Activated CD4-positive, alpha-beta T cell treated with anti-CD3 and anti-CD28 coated beads, Interleukin-2, amount 50 U/mL, for 4 hours (primary cell): ENCODE measurements at places on chromosomes 7 and 10.

GRCh38 chr7:136640977-136641376 lies 227.5 kb upstream of the CHRM2 start:
- no peak for DNase-seq

DNA sequence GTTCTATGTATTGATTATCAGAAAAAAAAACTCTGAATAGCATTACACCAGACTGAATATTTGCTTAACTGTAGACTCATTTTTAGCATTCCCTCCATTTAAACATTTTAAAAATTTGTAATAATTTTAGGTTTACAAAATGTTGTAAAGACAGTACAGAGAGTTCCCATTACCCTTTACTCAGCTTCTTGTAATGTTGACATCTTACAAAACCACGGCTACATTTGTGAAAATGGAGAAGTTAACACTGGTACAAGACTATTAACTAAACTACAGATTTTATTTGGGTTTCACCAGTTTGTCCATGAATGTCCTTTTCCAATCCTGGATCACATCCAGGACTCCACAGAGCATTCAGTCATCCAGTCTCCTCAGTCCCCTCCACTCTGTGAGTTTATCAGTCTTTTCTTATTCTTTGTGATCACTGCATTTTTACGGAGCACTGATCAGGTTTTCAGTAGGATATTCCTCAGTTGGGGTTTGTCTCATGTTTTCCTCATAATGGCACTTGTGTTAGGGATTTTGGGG lies 130.0 kb upstream of the EEPD1 start:
- DNase-seq, result no peak

GRCh38 chr7:151704960-151705635 lies 171.8 kb downstream of the PRKAG2 start:
- DNase-seq, result no peak

- DNase-seq, result no peak
Measured at GRCh38 chr10:93346694-93347093, 135.4 kb downstream of the MYOF start.

GRCh38 chr7:48245751-48246472 lies 74.7 kb downstream of the ABCA13 start:
- no peak for DNase-seq

DNA sequence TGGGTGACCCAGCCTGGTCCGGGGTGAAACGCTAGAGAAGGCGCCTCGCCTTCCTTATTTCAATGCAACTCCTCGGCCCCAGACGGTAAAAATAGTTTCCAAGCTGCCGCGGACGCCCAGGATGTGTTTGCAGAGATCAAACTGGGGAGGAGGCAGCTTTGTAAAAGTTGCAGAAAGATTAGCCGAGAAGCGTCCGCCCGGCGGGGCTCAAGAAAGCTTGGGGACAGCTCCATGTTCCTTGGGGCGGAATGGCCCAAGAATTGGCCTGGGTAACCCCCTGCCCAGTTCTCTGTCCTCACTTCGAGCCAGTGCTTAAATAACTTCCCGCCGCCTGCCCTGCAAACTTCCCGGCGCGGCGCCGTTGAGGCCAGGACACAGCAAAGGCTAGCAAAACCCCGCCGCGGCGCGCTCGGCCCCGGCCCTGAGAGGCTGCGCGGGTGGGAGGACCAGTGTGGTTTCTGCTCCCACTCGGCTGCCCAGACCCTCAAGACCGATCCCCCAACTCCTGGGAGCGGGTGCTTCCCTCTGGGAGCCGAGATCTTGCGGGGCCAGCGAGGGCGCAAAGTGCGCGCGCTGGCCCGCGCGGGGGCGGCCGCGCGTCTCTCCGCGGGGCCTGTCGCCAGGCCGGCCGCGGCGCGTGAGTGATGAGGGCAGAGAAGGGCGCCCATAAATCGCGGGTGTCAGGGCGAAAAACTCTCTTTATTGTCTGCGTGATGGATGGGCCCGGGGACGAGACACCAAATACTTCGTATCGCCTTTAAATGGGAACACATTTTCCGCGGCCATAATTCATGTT lies 6.3 kb upstream of the ZNF503 start:
- no peak for DNase-seq

DNA sequence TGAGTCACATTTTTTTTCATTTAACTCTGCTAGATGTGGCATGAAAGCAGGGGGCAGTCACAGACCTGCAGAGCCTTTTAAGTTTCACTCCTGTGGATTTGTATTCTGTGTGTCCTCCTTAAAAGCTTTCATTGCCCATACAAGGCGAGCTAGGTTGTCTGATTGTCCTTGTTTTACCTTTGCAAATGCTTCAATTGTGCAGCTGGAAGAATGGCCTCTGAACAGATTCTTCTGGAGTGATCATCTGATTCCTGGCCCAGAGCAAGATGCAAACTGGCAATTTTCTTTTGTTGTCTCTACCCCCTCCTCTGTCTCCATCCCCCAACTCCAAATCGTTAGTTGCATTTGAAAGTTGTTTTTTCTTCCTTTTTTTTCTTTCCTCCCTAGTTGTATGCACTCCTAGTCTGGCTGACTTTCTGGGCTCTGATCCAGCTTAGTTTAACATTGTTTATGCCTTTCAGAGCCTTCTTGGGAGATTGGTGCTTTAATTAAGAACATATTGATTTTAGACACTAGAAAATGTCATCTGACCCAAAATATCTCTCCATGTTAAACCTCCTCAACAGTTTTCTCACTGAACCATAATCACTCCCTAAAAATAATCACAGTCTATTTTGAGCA lies 150.2 kb downstream of the REEP3 start:
- no peak for DNase-seq

DNA sequence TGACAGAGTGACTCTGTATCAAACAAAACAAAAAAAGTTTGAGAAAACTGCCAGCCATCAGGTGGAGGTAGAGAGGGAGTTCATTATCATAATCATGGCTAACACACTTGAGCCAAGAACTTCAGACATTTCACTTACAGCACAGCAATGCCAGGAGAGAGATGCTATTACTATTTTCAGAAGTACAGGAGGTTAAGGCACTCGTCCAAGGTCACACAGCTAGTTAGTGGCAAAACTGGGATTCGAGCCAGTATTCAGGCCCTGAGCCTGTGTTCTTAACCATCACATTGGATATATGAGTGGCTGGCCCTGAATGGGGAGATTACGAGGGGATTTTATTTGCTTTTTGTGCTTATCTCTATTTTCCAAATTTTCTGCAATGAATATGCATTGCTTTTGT lies 24.8 kb upstream of the UNC5B start:
- DNase-seq, result no peak

GRCh38 chr10:74704629-74705357 lies 121.6 kb upstream of the KAT6B start:
- no peak for DNase-seq

DNA sequence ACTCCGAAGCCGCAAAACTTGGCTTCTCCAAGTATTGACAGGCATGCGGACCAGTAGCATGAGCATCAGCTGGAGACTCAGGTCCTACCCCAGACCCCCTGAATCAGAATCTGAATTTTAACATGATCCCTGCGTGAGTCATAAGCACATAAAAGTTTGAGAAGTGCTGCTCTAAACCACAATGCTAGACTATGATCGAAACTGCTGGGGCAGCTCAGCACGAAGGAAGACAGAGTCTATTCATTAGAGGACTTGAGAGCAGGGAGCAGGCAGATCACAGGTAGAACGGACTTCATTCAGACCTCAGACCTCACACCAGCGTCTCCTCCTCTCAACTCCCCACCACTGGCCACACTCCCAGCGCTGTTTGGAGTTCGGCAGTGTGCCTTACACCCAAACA lies 16.9 kb downstream of the CAMK2G start:
- no peak for DNase-seq

DNA sequence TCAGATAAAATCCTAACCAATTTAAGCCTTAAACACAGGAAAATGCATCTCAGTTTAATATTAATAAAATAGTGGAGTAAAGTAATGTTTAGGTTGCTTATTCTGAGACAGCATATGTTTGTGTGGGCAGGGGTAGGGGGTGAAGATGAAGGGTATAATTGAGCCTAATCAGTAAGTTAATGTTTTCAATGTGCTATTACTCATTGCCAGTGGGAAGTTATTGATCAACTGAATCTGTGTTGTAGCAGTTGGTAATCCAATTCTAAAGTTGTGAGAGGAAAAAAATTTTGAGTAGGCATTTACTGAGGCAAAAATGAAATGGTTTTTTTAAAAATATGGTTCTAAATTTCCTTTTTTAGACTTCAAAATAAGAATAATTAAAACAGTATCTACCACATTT lies 16.5 kb downstream of the CFAP69 start:
- DNase-seq, result no peak
